ENCODE measurements at places on chromosomes 4 and X.

- DNase-seq = no peak
Measured at GRCh38 chr4:150855981-150856510, 159.0 kb downstream of the LRBA start.

DNA sequence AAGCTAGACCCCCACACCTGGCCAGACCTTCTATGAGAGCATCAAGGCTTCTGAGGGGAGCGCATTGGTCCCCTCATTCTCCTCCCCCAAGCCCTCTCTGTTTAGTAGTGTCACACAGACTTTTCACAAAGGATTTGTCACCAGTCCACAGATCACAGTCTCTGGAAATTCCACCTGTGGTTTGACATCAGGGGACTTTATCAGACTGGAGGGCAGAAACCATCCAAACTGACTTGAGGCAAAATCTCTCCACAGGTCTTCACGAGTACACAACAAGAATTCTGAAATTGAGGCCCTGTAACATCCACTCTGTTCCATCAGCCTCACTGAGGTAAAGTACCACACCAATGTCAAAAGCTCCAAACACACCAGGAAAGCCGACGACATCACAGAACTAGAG, 112.5 kb downstream of the SH3KBP1 start:
- DNase-seq = peak; percentile 18

DNA sequence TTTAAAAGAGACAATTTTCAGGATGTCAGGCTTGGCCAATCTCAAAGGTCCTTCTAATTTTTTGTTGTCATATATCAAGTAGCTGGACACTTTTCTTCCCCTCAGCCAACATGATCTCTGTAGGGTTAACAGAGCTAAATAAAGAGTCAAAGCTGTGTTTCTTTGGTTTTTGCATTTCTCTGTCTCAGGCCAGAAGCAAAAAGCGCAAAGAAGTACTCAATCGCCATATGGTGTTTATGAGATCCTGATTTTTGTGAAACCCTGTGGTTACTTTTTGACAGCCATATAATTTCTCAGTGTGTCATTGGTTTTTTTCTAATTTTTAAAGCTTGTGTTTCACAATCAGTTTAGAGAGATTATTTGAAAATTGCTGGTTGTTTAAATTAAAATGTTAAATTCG, 111.9 kb downstream of the MAPK10 start:
- DNase-seq = no peak

DNA sequence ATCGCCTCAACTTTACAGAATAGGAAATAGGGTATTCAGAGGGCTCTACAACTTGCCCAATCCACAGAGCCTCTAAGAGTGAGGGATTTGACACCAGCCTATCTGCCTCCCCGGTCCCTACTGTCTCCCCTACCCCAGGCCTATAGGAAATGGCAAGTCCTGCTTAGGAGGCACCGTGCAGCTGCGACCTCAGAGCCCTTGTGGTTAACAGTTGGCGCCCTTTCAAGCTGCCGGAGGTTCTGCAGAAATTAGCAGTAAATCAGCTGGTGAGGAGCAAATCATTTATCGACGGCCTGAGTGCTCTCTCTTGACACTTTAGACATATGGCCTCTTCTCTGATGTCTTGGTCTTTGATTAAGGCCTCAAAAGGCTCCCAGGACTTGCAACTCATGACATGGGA, 96.9 kb downstream of the CLNK start:
- no peak for DNase-seq

DNA sequence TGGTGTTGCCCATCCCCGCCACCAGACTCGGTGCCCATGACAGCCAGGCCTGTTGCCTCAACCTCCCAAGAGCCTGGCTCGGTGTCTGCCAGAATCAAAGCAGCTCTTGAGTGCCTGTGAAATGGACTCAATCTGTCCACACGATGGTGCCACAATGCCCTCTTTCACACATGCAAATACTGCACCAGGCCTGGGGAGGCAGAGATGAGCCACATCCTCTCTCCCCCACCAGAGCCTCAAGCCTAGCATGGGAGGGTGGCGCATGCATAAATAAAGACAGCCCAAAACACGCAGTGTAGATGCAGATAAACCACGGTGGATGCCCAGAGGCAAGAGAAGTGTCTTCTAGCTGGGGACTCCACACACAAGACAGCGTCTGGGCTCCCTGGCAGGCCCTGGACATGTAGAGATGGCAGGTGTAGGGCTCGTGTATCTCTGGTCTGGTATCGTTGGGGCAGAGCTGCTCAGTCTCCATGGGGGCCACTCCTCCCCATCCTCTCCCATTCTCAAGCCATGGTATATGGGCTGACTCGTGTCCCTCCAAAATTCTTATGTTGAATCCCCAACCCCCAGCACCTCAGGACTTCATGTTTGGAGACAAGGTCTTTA, 65.6 kb downstream of the JAKMIP1 start:
- DNase-seq = no peak

- no peak for DNase-seq
Measured at GRCh38 chrX:110258552-110258951, 59.3 kb downstream of the AMMECR1 start.

- DNase-seq = no peak
Measured at GRCh38 chr4:107866726-107867125, 42.0 kb downstream of the SGMS2 start.

DNA sequence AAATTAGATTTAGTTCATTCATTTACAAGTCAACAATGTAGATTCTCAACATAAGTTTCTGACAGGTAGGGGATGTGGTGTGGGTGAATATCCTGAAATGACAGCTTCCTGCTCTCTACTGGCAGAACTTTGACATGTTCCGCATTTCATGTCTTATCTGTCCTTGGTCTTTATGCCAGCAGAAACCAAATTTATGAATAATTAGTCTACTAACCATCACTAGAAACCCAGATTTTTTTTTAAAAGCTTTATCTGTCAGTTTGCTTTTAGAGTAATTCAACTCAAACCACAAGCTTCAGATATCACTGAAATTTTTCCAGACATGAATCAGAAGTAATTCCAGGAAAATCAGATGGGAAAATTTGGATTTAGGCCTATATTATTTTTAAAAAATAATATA, 17.9 kb downstream of the COQ2 start:
- DNase-seq = no peak

DNA sequence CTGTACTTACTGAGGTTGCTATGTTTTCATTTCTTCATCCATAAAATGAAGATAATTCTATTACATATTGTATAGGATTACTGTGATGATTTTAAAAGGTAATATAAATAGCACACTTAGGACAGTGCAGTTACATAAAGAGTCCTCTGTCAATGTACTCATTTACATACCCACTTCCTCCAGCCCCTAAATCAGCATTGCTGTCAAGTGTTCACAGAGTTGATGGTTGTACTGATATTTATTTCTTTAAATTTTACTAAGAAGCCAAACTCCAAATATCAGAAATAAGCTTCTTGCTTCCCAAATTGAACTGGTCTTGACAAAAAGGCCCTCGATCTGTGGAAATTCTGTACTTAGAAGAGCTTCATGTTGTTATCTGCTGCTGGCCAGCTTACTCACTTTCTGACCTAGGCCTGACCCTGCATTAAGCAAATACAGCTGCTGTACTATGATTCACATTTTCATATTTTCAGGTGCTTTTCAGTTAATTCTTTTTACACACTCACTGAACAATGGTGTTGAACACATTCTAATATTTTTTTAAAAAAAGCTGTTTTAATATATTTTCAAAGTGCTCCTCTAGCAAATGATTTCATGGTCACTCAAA, 259.6 kb downstream of the UNC5C start:
- DNase-seq = peak; percentile 31

DNA sequence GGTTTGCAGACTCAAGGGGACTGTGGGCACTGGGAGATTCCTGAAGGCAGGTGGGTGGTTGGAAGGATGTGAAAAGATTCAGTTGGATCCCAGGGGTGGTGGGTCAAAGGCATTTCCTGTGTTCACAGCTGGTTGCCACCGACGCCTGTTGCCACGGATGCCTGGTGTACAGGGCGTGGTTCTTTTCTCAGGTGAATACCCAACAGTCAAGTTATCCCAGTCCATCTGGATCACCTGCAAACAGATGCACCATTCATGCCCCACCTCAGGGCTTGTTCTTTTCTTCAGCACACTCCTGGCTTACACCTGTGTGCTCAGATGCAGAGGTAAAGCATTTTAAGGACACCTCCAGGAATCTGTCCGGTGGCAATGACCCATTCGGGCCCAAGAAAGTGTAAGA, 55.8 kb upstream of the SHOX start:
- DNase-seq = no peak

DNA sequence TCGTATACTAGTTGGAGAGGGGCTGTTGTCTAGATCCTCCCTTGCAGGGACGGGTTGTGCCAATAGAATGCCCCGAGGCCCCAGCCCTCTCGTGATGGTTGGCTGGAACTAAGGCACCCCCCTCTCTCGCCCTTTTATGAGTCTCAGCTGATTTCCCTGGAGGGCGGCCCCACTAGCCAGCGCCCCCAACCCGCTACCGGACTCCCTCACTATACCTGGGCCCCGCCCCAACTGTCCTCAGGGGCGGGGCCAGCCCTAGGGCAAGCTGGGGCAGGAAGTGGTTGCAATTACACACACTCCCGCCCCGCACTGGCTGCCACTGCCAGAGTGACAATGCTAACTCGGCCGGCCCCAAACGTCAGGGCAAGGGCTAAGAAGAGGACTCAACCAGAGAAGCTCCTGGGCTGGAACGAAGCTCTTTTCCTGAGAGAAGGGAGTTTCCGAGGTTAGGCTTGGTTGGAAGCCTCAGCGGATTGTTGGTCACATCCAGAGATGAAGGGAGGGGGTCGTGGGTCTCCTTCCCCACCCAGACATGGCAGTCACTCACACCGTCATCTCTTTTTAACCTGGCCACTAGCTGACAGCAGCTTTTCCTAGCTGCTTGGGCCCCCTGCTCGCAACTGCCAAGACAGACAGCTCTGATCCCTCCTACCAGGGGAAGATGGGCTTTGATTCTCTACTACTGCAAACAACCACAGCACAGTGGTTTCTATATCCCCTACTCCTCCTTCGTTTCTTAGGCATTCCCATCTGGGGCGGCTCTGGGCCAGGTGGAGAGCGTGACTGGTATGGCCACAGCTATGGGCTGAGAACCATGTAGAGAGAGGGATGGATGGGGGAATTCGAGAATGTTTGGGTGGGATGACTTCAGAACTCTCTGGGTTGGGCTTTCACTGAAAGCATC, 21.0 kb upstream of the BCORL1 start:
- DNase-seq = peak; percentile 60

GRCh38 chrX:106306391-106306947, 138.4 kb downstream of the PWWP3B start:
- no peak for DNase-seq

DNA sequence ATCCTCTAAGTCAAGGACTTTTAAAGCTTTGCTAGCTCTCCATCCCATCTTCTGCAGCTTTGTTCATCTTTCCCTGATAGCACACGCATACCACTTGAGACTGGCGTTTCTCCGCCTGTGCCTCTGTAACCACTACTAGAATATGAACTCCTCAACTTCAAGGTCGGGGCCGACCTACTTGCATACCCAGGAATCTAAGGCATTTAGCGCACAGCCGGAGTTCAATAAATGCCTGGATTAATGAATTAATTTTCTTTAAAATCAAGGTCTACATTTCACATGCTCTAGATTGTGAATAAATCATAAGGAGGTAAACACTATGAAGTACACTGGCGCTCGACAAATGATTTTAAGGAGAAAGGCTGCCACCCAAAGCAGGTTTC, 89.3 kb downstream of the HNRNPD start:
- no peak for DNase-seq

- no peak for DNase-seq
Measured at GRCh38 chr4:147582386-147583060, 34.7 kb upstream of the TMEM184C start.

GRCh38 chr4:3530663-3531254, 1.5 kb downstream of the LRPAP1 start:
- DNase-seq = no peak

DNA sequence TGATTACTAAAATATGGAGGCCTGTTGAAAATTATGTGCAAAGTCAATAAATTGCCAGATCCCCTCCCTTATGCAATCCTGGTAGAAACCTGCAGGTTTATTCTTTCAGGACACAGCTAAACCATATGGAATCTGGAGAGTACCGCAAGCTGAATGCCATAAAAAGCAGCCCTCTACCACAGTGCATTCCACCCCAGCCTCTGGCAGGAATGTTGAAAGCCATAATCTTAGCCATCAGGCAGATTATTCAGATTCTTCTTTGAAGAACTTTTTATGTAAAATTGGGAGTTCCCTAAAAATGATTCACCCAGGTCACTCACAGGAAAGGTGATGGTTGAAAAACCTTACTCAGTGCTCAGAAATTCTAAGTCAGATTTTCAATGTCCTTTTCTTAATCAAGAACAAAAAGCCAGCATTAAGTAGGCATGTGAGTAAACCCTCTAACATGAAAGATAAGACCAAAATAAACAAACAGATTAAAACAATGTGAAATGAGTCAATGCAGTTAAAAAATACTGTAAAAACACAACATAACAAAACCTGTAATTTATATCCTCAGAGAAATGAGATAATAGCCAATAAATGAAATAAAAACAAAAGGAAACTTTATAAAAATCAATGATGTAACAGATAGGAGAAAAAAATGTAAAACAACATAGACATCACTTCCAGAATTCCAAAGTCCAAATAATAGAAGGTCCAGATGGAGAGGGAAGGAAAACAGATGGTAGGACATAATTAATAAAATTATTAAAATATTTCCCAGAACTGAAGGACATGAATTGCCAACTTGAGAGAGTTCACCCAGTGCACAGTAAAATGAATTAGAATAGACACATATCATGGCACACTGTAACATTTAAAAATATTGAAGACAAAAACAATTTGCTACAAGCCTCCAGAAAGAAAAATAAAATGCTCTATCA, 226.9 kb downstream of the FSTL5 start:
- DNase-seq = no peak

DNA sequence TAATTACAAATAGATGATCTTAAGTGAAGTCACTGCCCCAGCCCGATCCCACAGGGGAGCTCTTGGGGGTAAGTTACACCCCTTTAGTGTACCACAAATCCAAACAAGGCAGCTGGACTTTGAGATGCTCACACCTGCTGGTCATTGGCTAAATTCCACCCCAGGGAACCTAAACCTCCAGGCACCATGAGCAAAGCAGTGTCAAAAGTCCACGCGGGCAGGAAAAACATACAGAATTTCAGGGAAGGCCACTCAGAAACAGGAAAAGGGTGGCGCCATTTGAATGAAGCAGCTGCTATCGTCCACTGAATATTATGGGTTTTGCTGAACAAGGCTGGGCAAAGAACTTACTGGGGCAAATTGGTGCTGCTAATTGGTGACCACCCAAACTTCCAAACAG, 30.9 kb downstream of the SUPT20HL1 start:
- no peak for DNase-seq

DNA sequence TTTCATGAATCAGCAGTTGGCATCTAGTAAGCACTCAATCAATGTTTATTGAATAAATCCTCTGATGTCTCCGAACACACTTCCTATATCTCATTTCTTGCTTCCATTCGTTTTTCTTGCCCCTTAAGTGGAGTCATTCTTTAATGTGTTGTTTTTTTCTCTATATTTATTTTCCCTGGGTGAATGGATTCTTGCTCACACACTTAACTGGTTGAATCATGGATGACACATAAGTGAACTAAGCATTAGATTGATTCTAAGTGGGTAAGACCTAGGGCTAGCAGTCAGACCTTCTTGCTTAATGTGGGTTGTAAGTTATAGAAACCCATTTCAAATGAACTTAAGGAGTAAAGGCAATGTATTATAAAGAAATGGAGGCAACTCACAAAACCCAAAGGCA, 111.1 kb downstream of the RTL3 start:
- no peak for DNase-seq

All from suppressor macrophage treated with lipopolysaccharide for 1 hour (primary cell).